ENCODE measurements at places on chromosomes 4 and X. TPM values are rescaled to one million over a fixed set of nuclear protein-coding genes. Genes with fewer than 3 reads are reported as not detected.

DNA sequence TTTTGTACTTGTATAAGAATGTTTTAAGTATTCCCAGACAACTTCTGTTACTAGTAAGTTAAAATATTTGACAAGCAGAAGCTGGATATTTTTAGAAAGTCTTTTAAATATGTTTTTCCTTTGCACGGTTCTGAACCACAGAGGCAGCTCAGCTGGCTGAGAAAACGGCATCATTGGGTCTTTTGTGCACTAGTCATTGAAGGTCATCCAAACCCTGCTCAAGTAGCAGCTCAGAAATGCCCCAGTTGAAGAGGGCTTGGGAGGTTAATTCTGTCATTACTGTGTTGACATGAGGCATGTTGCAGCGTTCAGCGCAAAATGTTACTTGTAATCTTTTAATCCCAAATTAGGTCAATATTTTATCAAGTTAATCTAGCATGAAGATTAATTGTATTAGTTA, 383.7 kb upstream of the FAM241A start:
- no peak for DNase-seq

DNA sequence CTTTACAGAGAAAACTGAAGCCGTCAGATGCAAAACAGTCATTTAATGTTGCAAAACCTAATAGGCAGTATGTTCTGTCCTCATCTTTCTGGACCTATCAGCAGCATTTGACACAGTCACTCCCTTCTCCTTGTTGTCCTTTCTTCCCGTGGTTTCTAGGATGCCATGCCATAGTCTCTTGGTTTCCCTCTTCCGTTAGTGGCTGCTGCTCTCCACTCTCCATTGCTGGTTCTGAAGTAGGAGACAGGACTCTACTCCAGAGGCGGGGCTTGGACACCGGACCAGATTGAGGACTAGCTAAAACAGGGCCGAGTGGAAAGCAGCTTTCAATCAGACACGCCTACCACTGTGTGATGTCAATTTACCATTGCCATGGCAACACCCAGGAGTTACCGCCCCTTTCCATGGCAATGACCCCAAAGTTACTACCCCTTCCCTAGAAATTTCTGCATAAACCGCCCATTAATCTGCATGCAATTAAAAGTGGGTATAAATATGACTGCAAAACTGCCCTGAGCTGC, 88.8 kb upstream of the CCDC160 start:
- no peak for DNase-seq

DNA sequence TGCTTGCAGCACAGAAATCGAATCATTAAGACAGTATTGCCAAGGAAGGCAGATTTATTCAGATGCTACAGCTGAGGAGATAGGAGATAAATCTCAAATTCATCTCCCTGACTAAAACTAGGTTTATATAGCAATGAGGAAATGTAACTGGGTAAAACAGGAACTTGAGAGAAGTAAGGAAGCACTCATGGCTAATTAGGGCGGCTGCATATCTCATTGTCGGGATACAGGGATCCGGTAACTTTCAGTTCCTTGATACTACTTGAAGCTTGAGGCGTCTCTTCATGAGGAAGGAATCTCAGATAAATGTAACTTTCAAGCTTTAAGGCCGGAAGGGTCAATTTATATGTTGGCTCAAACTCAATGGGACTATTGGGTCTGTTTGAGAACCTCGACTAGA, 129.2 kb upstream of the WDR1 start:
- no peak for DNase-seq

DNA sequence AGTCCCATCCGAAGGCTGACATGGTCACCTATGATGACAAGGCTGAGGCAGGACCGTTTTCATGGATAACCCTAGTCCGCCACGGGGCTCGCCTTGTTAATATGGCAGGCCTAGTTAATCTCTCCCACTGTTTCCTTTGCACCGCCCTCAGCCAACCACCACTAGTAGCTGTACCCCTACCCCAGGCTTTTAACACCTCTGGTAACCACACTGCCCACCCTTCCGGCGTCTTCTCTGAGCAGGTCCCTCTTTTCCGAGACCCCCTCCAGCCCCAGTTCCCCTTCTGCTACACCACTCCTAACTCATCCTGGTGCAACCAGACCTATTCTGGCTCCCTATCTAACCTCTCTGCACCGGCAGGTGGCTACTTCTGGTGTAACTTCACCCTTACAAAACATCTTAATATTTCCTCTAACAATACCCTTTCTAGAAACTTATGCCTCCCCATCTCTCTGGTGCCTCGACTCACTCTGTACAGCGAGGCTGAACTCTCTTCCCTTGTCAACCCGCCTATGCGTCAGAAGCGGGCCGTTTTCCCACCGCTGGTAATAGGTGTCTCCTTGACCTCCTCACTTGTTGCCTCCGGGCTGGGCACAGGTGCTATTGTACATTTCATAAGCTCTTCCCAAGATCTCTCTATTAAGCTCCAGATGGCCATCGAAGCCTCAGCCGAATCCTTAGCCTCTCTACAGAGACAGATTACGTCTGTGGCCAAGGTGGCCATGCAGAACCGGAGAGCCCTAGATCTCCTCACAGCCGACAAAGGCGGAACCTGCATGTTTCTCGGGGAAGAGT, 964.4 kb downstream of the RPA4 start:
- no peak for DNase-seq

DNA sequence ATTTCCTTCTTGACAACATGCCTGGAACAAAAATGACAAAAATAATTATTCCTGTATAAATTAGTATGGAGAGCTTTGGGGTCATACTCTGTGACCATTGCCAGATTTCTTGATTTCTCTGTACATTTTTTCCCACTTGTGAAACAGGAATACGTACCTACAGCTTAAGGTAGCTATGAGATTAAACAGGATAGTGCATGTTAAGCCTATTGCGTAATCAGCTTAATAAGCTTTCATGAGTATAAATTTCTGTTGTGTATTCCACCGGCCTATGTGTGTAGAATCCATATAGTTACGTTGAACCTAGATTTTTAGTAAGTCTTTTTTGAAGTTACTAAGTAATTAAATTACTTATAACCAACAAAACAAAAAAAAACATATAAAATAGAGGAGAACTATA, 334.9 kb downstream of the DCTD start:
- no peak for DNase-seq

DNA sequence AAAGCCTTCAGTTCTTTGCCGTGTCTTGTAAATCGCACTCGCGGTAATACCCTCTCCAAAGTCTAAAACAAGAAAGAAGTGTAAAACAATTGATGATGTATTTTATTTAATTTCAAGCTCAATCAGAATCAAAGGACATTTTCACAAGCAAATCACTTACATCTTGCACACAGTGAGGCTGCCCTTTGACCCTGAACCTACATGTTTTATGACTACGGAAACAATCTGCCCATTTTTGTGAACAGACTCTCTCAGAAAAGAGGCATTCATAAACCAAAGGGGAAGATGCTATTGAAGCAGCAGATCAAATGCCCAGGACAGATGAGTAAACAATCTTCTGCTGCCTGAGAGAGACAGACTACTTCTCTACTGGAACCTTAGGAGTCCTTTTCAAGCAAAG, 76.0 kb upstream of the DDX60 start:
- DNase-seq, result no peak

- no peak for DNase-seq
Observed at GRCh38 chrX:139971394-139971749, 6.1 kb upstream of the CXorf66 start.

MAP9 gene
- total RNA-seq, result 15.7 TPM

TMPRSS11E gene
- total RNA-seq, result not detected
